ENCODE measurements at places on chromosomes 2 and 18. TPM values are rescaled to one million over a fixed set of nuclear protein-coding genes. Genes with fewer than 3 reads are reported as not detected.

- no peak for DNase-seq
Measured at GRCh38 chr2:101698844-101699754, 1.6 kb downstream of the MAP4K4 start.

GRCh38 chr2:120948662-120949011, 213.0 kb downstream of the GLI2 start:
- DNase-seq, result no peak

DNA sequence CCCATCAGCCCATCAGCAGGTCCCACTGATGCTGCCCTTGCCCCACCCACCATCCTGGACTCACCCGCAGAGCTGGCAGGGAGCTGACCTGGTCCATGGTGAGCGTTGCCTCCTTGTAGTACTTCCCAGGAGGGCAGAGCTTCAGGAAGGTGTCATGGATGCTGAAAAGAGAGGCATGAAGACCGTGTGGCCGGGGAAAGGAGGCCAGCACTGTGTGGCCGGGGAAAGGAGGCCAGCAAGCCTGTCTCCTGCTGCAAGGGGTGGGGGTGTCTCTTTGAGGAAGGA, 11.9 kb downstream of the CIB4 start:
- no peak for DNase-seq

Gene STARD6
- total RNA-seq, result not detected

GRCh38 chr2:60614319-60614718, 60.9 kb upstream of the BCL11A start:
- no peak for DNase-seq

All from lung (tissue), 17 donors.